Stimulated activated CD4-positive, alpha-beta T cell treated with anti-CD3 and anti-CD28 coated beads, Interleukin-15, amount 100 ng/mL, for 1 hour (primary cell): ENCODE measurements at places on chromosomes 3 and 15.

- DNase-seq, result no peak
Measured at GRCh38 chr3:183904833-183905780, 20.4 kb upstream of the PARL start.

DNA sequence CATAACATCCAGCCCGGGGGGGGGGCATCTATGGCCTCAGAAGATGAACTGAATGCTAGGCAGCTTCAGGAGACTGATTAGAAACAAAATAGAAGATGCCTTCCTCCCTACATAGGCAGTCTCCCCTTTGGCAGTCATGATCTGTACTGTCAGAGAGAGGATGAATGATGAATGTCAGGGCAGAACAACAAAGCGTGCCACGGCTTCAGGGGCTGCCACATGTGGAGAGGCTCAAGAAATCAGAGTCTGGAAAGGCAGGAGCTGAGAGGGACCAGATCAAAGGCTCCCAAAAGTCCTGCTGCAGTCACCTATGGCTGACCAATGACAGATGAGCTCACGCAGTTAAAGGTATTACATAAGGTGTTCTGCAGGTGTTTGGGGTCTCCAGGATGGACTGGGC lies 180.4 kb downstream of the UACA start:
- DNase-seq, result no peak

DNA sequence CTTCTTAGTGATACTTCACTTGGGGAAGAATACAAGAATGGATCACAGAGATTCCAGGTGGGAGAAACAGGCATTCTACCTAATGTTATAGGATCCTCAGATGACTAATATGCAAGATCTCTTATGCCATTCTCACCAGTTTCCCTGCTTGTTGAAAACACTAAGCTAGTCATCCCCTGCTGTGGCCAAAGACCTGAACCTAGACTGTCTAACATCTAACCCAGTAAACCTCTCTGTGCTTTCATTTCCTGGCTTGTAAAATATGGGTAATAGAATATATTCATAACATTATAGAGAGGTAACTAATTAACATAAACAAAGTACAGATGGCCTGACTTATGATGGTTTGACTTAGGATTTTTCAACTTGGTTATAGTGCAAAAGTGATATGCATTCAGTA lies 776.3 kb downstream of the TUSC7 start:
- DNase-seq, result no peak

- no peak for DNase-seq
Measured at GRCh38 chr3:72095521-72095920, 310.6 kb upstream of the PROK2 start.

DNA sequence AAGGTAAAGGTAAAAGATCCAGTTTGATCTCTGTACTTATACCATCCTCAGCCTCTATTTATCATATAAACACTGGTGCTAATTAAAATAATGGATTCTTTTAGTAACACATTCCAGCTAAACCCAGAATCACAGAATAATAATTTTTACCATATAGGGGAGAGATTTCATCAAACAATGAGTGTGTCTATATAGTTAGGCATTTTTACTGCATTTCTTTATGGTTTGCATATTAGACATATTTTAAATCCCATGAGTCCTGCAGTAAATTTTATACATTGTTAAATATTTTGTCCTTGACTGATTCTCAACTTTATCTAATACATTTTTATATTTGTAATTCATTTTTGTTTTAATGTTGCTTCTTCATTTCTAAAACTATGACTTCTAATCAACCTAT lies 323.7 kb upstream of the AGTR1 start:
- DNase-seq, result no peak

DNA sequence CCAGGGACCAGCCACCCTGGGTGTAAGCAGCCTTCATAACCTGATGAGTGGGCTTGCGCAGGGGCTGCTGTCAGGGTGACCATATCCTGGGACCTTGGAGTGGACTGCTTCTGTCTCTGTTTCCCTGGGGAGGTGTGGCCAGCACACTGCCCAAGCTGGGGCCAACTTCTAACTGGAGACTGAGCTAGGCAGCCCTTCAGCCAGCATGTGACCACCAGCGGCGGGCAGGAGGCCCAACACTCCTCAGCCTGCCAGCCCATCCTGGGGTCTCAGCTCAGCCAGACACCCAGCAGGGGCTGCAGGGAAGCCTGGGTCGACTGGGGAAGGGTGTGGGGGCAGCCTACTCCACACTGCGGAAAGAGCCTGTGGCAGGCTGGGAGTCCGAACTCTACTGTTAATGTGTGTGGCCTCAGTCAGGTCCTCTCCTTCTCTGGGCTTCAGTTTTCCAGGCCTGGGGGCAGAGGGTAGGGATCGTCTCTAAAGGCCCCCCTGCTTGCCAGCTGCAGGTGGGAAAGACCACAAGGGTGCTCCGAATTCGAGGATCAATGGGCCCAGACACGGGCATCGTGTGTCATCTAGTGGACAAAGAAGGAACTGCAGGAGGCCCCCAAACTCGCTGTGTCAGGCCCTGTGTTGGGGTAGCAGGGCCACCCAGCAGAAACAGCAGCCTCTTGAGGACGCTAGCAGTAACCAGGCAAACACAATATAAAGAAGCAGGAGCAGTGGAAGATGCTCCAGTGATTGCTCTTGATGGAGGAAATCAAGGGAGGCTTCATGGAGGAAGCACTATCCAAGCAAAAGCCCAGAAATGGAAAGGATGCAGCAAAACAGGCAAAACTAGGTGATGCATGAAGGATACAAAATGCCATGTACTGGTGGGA lies 2.0 kb upstream of the SEMA3G start:
- DNase-seq, result peak; percentile 52

- no peak for DNase-seq
Measured at GRCh38 chr3:170829546-170830272, 40.3 kb downstream of the RPL22L1 start.

DNA sequence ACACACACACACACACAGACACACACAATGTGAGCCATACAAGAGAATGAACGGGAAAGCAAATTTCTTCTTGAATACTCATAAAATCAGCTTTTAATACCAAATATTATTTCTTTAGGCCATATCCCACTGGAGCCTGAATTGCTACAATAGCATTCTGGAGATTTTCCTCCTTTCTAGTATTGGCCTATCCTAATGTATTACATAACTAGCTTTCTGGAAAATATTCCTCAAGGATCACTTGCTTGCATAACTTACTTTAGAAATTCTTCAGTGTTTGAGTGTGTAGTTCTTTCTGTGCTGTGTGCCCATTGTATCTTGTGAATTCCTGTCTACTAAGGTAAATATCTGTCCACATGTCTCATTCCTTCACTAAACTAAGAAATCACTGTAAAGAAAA lies 351.0 kb upstream of the MCTP2 start:
- DNase-seq, result no peak

- peak; percentile 6 for DNase-seq
Measured at GRCh38 chr3:190120269-190121060, at the start of gene P3H2. TSS of gene P3H2 (minus strand) at chr3:190120897. CDS start at chr3:190120731, 166 bp downstream.

DNA sequence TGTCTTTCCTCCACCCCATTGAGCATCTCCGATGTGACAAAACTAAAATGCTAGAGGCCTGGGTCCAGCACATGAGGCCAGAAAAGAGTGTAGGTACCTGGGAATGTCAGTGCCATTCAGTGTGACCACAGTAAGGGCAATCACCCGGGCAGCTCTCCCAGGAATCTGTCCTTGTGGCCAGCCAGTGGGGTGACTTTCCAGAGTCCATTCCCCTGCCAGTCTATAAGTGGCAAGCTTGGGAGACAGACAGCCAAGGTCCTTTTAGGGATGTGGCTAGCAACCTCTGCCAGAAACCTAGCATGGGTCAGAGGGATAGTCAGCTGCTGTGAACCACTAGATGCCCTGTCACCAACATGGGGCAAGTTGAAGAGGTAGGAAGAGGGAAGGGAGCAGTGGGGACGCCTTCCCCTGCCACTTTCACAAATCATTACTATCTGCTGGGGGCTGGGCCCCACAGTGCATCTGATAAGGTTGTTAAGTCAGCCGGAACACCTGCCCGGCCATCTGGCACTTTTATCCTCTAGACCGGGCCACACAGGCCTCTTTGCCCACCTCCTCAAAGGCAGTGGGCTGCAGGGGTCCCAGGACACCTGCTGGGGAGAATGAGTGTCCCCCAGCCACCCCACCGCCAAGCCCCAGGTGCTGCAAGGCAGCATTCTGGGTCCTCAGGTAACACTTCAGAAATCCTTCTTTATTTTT lies 24.8 kb upstream of the DET1 start:
- DNase-seq, result no peak

GRCh38 chr3:34852844-34853439 lies 786.4 kb upstream of the ARPP21 start:
- no peak for DNase-seq

GRCh38 chr15:66151809-66152208 lies 101.7 kb downstream of the MEGF11 start:
- no peak for DNase-seq

DNA sequence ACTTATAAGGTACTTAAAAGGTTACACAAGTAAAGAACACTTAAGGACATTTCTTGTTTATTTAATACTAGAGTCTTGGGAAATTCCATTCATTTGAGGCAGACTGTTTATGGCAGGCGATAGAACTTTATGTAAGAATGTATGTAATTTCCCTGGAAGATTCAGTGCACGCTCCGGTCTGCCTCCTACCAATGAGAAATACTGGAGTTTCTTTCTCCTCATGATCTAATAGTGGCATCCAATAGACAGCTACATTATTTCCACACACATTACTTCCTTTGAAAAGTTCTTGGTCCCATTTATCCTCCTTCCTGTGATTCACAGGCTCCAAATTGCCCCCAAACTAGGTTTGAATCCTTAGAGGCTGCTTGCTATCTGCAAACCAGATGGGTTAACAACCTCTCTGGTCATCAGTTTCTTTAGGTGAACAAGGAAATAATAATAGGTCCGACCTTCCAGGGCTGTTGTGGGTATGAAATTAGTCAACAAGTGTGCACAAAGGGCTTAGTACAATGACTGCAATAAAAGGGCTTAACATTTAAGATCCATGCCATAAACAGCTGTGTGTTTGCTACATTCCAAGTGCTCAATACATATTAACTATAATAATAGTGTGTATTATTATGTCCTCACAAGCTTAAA lies 30.7 kb downstream of the EIF4E3 start:
- DNase-seq, result no peak

DNA sequence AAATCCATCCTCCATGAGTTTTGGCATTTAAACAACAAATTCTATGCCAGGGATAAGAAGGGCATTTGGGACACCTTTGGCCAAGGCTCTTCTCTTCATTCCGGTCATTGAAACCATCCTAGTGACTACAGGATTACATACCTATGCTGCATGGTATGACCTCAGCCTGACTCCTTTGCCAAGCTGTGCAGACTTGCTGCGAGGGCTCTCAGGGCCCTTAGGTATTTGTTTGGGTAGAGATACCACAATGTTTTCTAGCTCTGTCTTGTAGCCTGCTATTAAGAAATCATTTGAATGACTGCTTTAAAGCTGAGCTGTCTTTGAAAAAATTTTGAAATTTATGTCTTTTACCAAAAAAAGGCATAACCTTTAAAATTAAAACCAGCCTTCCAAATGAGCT lies 749.8 kb upstream of the SGO1 start:
- no peak for DNase-seq

- DNase-seq, result no peak
Measured at GRCh38 chr15:37682304-37682703, 252.1 kb upstream of the TMCO5A start.

GRCh38 chr3:113314923-113315322 lies 103.6 kb downstream of the BOC start:
- no peak for DNase-seq

GRCh38 chr15:95567686-95568085 lies 762.8 kb upstream of the NR2F2 start:
- DNase-seq, result no peak

GRCh38 chr15:52709187-52709981 lies 30.2 kb upstream of the ATOSA start:
- no peak for DNase-seq

DNA sequence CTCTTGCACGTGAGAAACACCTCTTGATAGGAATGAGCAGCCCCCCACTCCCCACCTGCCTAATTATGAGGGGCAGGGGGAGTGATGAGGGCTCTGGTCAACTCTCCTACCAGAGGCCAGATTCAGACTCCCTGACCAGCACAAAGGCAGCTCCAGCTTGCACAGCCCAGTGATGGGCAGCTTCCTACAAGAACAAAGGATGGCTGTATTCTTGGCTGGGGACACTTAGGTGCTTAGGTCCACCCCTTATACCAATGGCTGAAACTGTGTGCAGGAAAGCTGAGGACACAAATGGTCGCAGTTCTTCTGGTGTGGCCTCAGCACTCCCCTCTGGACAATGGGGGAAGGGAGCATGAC lies 81.8 kb downstream of the IQSEC1 start:
- no peak for DNase-seq

DNA sequence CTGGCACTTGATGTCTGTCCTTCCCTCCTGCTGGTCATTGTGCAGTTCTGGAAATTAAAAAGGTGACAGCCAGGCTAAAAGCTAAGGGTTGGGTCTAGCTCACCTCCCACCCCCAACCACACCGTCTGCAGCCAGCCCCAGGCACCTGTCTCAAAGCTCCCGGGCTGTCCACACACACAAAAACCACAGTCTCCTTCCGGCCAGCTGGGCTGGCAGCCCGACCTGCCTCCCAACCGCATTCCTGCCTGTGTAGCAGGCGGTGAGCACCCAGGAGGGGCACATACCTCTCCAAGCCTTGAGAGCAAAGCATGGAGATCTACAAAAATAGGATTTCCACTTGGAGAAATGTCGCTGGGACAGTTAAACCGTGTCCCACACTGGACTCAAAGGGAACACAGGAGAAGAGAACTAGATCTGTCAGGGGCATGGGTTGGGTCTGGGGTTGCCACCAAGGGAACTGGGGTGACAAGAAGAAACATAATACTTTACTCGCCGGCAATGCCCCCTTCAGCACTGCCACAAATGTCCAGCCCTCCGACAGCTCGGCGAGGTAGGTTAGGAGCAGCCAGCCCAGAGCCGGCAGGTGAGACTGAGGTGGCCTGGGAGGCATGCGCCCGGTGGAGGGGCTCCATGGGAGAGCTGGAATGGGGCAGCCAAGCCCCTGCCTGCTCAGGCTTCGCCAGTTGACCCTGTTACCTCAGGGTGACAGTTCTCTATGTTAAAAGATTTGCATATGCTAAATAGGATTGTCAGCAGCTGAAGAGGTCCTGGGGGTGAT lies 52.2 kb downstream of the EXOG start:
- DNase-seq, result no peak

DNA sequence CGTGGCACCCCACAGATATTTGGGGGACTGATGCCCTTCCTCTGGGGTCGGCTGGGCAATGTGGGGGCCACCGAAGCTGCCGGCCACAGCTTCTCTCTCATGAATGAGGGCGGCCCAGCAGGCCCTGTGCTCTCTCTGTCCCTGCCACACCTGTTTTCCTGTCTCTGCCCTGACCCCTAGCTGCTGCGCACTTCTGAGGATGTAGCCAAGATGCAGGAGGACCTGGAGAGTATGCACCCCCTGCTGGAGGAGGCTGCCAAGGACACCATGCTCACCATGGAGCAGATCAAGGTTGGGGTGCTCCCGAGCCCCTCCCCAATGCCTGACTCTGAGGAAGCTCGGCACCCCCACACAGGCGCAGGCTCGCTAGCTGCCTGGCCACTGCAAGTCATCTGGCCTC lies 59.7 kb downstream of the SEMA3G start:
- no peak for DNase-seq

- no peak for DNase-seq
Measured at GRCh38 chr15:31341496-31342195, 15.0 kb downstream of the KLF13 start.

- no peak for DNase-seq
Measured at GRCh38 chr15:96326328-96327154, 4.0 kb upstream of the NR2F2 start.

GRCh38 chr15:69493406-69493805 lies 40.8 kb downstream of the RPLP1 start:
- DNase-seq, result no peak
